GM23338 (cell line): ENCODE measurements at places on chromosomes 12 and 14. TPM values are rescaled to one million over a fixed set of nuclear protein-coding genes. Genes with fewer than 3 reads are reported as not detected.
A peak's percentile ranks its signal among the peaks of the same experiment; 100 is the strongest.

- peak; percentile 72 for DNase-seq
Measured at GRCh38 chr14:50003213-50004021, 110.5 kb downstream of the ARF6 start.

- no peak for DNase-seq
Measured at GRCh38 chr12:106764738-106765137, 9.7 kb upstream of the RIC8B start.

- DNase-seq: no peak
Measured at GRCh38 chr12:127130506-127131124, 1136.4 kb upstream of the TMEM132C start.

GRCh38 chr14:99360774-99361595 is 89.0 kb upstream of the BCL11B start:
- DNase-seq: no peak

DNA sequence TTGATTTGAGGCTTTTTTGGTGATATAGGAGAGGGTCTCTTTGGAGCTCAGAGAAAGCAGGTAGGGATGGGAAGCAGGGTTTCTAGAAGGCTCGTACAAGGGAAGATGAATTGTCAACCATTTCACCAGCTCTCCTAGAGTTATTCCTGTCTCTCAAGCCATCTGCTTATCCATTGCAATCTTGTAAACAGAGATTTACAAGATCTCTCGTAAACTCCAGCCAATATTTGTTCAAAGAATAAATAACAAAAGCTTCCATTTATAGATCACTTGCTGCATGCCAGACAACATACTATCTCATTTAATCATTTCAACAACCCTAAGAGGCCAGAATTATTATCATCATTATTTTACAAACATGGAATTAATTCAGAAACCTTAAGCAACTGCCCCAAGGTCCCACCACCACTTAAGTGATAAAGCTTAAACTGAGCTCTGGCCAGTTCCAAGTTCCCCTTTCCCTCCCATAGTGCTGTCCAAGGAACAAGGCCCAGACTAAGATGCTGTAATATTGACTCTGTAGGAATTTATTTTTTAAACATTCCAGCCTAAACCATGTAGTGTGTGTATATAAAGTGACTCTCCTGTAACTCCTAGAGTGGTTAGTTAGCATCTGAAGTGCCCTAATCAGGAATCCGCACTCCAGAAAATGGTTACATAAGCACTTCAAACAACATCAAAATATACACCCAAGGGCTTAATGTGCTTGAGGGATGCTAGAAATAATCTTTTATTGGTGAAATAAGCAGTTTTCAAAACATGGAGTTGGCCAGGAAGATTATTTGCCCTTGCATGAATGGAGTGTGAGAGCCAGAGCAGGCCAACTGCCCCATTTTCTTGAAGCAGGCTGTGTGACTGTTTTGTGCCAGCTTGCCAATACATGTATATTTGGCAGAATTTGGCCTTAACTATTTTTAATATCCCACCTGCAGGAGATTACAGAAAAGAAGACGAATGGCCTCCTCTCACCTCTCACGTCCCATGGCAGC is 2.8 kb upstream of the PLEKHH1 start:
- DNase-seq: no peak

- no peak for DNase-seq
Measured at GRCh38 chr12:51972849-51973273, 21.4 kb downstream of the ACVR1B start.

- DNase-seq: no peak
Measured at GRCh38 chr12:15458008-15458407, 135.7 kb downstream of the PTPRO start.

DNA sequence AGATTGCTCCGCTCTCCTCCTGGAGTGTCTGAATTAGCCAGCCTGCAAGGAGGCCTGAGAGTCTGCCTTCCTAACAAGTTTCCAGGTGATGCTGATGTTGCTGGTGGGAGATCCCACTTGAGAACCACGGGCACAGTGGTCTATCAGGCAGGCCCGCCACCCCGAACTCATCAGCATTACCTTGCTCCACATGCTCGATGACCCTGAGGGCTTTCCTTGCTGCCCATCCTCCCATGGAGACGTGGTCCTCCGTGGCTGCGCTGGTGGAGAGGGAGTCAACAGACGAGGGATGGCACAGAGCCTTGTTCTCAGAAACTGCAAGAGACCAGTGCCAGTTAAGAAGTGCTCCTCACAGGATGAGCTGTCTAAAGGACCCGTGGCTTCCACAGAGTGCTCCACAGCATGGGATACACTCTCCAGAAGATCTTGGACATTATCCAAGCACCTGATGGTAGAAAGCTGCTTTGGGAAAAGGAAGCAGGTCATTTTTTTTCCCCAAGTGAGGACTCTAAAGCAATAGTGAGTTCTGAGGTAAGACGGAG is 18.3 kb downstream of the HAL start:
- no peak for DNase-seq

GLIPR1L1 gene
- total RNA-seq: not detected in 2 replicates

VASH1 gene
- total RNA-seq: 2.8 and 3.7 TPM in 2 replicates

DNA sequence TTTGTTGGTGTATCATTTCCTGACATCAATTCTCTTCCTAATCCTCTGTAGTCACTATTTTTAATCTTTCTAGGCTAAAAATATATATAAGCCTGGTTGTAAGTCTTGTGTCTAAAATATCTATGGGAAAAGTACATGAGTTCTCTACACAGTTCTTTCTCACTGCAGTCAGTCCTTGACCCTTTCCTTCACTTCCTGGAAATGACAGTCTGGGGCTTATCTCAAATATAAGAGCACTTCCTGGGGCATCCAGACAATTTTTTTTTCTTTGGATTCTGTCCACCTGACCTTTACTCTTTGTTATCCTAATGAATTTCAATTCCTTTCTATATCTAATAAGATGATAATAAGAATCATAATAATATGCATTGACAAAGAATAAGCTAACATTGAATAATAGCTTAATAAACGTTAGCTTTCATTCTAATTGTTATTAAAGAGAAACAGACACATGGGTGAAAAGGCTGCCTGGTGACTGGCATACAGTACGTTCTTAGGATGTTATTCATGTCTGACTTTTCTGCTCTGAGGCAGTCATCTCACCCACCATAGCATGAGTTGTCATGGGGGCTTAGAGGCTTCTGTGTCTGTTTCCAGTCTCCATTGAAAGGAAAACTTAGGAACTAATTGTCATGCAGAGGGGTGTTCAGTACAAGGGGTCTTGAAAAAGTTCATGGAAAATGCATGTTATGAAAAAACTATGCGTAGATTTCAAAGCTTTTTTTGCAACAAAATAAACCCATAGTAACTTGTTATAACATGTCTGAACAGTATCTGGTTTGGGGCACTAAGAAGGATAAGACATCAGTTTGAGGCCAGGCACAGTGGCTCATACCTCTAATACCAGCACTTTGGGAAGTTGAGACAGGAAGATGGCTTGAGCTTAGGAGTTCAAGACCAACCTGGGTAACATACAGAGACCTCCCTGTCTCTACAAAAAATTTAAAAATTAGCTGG is 66.2 kb upstream of the DNM1L start:
- DNase-seq: no peak

KRT3 gene
- total RNA-seq: not detected in 2 replicates

DNA sequence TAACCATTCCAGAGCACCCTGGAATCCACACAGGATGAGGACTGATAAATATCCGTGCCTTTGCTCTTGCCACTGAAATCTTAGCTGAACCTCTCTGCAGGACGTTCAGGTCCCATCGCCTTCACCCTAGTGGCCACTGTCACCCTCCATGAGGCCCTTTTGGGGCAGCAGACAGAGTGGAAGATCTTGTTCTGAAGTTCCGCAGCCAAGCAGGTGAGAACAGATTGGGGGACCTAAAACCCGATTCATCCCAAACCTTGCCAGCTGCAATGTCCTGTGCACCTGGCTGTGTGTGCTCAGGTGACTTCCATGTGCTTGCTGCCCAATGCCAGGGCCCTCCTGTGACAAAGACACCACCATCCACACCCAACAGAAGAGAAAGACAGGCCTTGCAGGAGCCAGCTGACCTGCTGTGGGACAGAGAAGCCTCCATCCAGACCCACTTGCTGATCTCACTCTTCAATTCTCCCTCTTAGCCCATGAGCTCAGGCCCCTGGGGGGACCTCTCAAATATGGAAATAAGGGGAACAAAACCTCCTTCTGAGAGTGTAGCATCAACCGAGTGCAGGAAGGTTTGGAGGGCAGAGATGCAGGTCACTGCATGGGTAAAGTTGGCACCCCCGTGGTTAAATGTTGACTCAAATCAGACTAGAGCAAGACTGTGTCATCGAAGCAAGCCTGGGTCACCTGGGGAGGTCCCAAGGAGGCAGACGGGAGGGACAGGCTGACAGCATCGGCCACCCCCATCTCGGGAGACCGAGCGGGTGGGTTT is 308.7 kb upstream of the DIO3 start:
- DNase-seq: no peak

DNA sequence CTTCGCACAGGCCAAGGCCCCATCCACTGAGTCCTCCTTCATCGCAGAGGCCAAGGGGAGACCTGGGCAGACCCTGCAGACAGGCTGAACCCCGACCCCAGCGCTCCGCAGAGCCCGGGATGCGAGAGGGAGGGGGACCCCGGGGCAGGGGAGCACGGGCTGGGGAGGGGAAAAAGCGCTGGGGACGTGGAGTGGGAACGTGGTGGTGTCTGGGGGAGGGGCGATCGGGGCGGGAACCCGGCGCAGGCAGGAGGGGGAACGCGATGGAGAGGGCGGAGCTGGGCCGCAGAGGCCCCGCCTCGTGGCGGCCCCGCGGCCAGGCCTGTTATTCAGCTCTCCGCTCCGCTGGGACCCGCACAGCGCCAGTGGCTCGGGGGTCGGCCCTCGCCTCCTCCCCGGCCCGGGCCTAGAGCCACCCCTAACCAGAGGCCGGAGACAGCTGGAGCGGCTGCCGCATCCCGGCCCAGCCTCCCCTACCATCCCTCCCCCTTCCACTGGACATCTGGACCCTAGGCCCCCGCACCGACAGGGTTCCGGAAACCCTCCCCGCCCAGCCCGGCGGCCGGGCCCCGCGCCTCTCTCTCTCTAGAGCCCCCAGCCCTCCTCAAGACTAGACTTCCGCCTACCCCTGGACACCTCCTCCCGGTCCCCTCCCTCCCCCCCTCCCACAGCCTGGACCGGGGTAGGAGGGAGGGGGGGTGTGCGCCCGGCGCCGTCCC is at the start of gene ARHGEF25:
TSS of gene ARHGEF25 (plus strand) at position 328 of the 719 bp plus-strand sequence. CDS start 460 bp downstream, outside the sequence.
- DNase-seq: peak; percentile 81

GRCh38 chr12:71524626-71525025 is 85.0 kb downstream of the LGR5 start:
- no peak for DNase-seq

NYNRIN gene
- 17.5 and 20.0 TPM in 2 replicates for total RNA-seq

SLCO1B3 gene
- total RNA-seq: 0.17 TPM in 1 of 2 replicates, not detected in the other

GRCh38 chr14:32300136-32300535 is 29.0 kb upstream of the AKAP6 start:
- DNase-seq: no peak

FGF23 gene
- total RNA-seq: 0.23 and 0.56 TPM in 2 replicates

GRCh38 chr12:5571115-5571514 is 139.2 kb downstream of the NTF3 start:
- no peak for DNase-seq

DNA sequence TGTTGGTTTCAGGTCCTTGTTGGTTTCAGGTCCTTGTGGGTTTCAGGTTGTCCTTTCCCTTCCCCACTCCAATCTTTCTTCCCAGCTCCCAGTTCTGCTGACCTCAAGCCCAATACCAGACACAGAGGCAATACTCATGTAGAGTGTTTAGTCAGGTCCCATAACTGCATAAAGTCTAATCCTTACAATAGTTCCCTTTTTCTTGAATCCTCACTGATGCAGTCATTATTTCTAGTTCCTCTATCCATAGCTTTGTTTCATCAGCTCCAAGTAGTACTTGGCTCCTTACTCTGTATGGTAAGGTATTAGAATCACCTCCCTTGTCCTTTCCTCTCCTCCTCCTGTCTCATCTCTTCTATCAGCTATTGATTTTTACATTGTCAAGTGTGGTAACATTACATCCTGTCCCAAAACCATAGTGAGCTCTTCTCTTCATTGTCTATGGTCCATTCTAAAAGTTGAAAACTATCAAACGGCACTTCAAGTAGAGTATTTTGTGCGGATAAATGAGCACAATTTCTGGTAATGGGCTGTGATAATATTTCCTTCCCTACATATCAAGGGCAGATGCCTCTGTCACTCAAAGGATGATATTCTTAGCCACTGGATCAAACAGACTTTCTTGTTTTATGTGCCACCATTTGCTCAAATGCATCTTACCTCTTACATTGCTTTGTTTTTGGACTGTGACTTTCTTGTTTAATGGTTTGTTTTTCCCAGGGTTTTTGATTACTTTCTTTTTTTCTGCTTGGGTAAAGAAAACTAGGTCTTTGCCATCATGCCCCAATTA is 57.2 kb upstream of the JDP2 start:
- no peak for DNase-seq

GRCh38 chr12:63085120-63085519 is 65.9 kb downstream of the AVPR1A start:
- peak; percentile 49 for DNase-seq
